ENCODE measurements at places on chromosomes 2 and 18. TPM values are rescaled to one million over a fixed set of nuclear protein-coding genes. Genes with fewer than 3 reads are reported as not detected.

Gene KCNE4
- 0.34 TPM for total RNA-seq

Gene IL1B
- 11.6 TPM for total RNA-seq

Gene IL36G
- total RNA-seq = not detected

Gene REG3G
- 1.1 TPM for total RNA-seq

Gene IL1R1
- total RNA-seq = 0.21 TPM

Gene CD8B2
- total RNA-seq = not detected

Gene TCF7L1
- not detected for total RNA-seq

Gene RNU2-63P
- total RNA-seq = not detected

Gene STARD7
- total RNA-seq = 73.0 TPM

Gene SLC19A3
- total RNA-seq = 1.1 TPM

Gene C2orf80
- total RNA-seq = not detected

Data from A375 (cell line).